Neural progenitor cell (in vitro differentiated cells): ENCODE measurements at places on chromosomes 11 and 22. TPM values are rescaled to one million over a fixed set of nuclear protein-coding genes. Genes with fewer than 3 reads are reported as not detected.

- DNase-seq = no peak
Observed at GRCh38 chr11:112786196-112786595, 175.0 kb upstream of the NCAM1 start.

The OR5B21 gene
- not detected in 2 replicates for total RNA-seq

The PTPRCAP gene
- 1.1 TPM in 1 of 2 replicates, not detected in the other for total RNA-seq

DNA sequence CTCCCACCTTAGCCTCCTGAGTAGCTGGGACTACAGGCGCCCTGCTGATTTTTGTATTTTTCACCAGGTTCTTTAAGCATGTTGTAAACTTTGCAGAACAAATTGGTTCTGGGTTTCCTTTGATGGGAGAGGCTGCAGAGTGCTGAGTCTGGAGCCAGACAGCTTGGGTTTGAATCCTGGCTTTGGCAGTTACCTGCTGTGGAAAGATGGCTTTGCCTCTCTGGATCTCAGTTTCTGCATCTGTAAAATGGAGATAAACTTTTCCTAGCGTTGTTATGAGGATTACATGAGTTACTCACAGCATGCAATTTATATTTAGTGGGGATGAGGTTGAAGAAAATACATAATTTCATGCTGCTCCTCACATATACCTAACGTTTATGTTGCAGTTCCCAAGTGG is 19.1 kb downstream of the ZNRF3 start:
- no peak for DNase-seq

- DNase-seq = no peak
Observed at GRCh38 chr11:102966011-102966410, 10.5 kb upstream of the MMP13 start.
